ENCODE measurements at places on chromosomes 2 and 18.

DNA sequence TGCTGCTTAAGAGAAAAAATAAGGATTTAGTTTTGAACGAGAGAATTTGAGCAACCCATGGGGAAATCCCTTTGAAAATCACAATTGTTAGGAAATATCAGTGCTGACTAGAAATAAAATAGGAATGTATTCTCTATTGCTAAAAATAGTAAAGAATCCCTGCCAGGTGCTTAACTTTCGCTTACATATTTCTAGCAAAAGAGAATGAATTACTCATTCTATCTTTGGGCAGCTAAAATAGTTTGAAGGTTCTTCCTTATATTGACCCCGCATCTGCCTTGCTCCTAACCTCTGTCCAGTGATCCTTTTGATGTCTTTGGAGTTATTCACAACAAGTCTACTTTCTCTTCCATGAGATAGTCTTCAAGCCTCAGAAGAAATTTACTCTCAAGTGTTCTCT is 103.8 kb downstream of the PLCL1 start:
- DNase-seq, result no peak

DNA sequence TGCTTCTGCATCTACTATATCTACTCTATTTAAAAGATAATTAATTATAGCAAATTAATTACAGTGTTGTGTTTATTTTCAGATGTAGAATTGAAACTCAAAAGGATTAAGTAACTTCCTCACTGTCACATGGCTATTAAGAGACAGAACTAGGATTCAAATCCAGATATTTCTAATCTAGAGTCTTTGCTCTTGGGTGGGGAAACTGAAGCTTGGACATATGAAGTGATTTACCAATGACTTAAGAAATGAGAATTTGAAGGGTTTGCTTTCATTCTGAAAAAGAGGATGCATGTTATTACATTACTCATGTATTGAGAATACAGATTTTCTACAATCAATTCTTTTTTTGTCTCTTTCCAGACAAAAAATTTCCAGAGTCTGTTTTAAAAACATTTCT is 191.5 kb upstream of the SMAD7 start:
- DNase-seq, result no peak

DNA sequence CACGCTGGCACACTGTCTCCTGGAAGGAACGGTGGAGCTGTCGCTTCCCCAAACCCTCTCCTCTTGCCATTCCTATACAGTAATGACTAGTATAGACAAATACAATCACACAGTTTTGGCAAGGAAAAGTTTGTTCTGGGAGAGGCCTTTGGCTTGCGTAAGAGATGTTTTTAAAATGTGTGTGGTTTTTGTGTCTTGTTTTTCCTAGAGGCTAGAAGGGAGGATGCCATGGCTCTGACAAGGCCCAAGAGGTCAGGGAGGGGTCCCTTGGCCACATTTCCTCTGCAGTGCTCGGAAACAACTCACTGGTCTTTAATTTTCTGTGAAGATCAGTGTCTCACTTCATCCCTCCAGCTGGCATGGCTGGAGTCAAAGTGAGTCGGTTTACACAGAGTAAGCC is 195.9 kb downstream of the SH3RF3 start:
- no peak for DNase-seq

GRCh38 chr2:1068822-1069221 is 118.2 kb downstream of the SNTG2 start:
- no peak for DNase-seq

- peak; percentile 21 for DNase-seq
Observed at GRCh38 chr2:127359520-127359919, 28.3 kb downstream of the MAP3K2 start.

- no peak for DNase-seq
Observed at GRCh38 chr18:41886126-41886807, 68.8 kb upstream of the PIK3C3 start.

- DNase-seq, result no peak
Observed at GRCh38 chr2:96953611-96953978, 32.8 kb downstream of the FAM178B start.
